Midbrain (tissue), 1 donor: ENCODE measurements at places on chromosomes 5 and 9.
A peak's percentile ranks its signal among the peaks of the same experiment; 100 is the strongest.

DNA sequence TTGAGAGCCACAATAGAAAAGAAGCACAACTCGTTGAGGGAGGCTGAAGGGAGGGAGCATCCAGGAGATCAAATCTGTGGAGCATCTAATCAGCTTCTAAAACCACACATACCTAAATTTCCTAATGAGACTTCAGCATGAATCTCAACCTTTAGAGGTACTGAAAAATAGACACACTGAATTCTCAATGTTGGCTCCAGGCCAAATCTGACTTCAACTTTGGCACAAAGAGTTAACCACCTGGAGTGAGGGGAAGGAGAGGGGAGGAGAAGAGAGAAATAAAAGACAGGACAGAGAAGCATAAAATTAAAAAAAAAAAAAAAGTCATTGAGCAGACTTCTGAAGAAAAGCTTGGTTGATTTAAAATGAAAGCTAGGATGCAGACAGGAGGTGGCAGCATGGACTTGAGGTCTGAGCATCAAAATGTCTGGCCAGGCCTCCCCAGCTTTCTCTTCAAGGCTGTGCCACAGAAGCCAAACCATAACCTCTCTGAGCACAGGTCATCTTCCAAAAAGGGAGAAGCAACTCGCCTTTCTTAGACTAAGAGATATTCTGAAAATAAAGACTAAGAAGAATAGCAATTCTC, 205.6 kb downstream of the DENND1A start:
- DNase-seq = peak; percentile 30

DNA sequence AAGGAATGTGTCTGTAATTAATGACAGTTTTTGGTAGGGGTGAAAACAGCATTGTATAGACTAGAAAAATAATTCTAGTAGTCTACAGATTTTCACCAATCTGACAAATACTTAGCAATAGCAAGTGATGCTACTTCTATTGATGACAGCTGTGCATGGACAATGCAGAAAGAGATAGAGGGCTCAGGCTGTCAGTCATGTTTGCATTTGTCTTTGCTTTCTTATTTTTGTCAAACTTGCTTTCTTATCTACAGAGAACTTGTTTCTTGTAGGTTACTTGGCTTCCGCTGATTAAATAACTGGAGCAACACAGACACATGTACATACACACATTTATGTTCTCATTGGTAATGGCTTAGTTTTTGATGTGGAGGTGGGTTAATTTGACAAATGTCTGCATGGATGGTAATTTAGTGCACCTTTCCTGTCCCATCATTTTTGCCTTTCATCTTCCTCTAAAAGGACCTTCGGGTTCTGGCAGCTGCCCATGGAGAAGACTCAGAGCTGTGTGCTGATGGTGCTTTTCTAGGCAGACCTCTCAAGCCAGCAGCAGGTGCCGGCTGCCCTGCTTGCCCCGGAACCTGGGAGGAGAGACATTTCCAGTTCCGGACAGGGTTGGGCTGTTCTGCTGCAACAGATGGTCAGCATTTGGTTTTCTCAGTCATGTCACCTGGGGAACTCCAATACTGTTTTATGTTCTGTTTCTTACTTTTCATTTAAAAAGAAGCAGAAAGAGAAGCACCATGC, 28.8 kb downstream of the CAMK4 start:
- DNase-seq = no peak

- no peak for DNase-seq
Measured at GRCh38 chr9:89450213-89450612, 47.7 kb downstream of the SEMA4D start.

DNA sequence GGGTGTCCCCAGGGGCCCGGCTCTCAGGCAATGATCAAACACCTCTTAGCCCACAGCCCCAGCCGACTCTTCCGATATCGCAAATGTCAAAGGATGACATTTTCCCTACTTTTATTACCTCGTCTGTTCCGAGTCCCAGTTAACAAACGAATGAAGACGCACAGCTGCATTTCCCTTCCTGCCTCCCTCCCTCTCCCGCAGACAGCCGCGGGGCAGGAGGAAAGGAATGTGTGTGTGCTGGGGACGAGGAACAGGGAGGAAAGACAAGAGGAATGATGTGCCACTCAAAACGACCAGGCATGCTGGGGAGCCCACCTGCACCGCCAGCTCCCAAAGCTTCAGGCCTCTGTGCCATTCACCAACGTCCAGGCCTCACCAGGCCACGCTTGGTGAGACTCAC, 125.9 kb upstream of the SARDH start:
- DNase-seq = no peak

GRCh38 chr5:159909126-159909525, 7.2 kb upstream of the ADRA1B start:
- no peak for DNase-seq

DNA sequence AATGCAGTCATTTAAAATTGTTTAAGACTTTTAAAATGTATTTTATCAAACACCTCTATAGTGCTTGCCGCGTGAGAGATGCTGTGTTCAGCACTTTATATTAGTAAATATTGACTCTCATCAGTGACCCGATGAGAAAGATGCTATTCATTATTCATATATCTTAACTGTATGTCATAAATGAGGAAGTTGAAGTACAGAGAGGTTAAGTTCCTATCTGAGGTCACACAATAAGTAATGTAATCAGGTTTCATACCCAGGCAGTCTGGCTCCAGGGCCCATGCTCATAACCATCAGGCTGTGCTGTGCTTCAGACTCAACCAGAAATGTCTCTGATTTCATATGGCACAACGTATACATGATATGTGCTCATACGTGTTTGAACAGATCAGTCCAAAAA, 119.0 kb downstream of the SV2C start:
- no peak for DNase-seq

- DNase-seq = peak; percentile 27
Measured at GRCh38 chr9:124040935-124041816, 29.6 kb downstream of the LHX2 start.

DNA sequence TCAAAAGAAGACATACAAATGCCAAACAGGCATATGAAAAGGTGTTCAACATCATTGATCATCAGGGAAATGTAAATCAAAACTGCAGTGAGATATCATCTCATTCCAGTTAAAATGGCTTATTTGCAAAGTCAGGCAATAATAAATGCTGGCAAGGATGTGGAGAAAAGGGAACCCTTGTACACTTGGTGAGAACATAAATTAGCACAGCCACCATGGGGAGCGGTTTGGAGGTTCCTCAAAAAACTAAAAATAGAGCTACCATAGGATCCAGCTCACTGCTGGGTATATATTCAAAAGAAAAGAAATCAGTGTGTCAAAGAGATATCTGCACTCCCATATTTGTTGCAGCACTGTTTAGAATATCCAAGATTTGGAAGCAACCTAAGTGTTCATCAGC, 50.3 kb downstream of the AP3S1 start:
- DNase-seq = no peak
